Osteocyte (in vitro differentiated cells): ENCODE measurements at places on chromosomes 16 and 17. TPM values are rescaled to one million over a fixed set of nuclear protein-coding genes. Genes with fewer than 3 reads are reported as not detected.

UNC13D gene
- total RNA-seq, result 3.3 and 3.6 TPM in 2 replicates

SLC16A13 gene
- 4.4 and 7.9 TPM in 2 replicates for total RNA-seq

- no peak for DNase-seq
Observed at GRCh38 chr16:21722771-21723455, 59.1 kb downstream of the OTOA start.

GRCh38 chr16:2840914-2841313 is 10.8 kb downstream of the ZG16B start:
- no peak for DNase-seq

TRIM25 gene
- total RNA-seq, result 28.1 and 35.1 TPM in 2 replicates

CBLN1 gene
- not detected in 2 replicates for total RNA-seq

DNA sequence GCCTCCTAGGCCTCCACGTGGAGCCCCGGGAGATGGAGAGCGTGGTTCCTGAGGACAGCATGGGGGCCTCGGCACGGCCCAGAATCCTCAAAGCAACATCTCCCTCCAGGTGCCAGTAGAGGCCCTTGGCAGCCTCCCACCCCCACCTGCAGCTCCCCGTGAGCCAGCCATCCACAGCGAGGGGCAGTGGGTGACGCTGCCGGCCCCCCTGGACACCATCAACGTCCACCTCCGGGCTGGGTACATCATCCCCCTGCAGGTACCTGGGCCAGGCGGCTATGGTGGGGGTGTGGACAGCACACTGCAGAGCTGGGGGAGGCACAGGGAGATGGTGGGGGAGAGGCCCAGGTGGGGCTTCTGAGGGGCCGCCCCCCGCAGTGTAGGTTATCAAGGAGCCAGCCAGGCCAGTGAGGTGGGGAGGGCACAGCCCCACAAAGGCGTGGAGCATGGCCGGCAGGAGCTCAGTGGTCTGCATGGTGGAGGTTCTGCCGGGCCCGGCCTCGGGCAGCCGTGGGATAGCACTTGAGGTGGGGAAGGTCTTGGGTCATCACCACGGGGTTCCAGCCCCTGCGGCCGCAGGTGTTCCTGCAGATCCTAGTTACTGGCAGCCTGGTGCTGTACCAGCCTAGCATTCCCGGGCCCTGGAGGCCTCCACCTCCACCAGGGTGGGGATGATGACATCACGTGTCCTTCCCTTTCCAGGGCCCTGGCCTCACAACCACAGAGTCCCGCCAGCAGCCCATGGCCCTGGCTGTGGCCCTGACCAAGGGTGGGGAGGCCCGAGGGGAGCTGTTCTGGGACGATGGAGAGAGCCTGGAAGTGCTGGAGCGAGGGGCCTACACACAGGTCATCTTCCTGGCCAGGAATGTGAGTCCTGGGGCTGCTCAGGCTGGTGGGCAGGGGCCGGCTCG is 16.4 kb downstream of the GAA start:
- no peak for DNase-seq

GRCh38 chr17:77288115-77288619 is 147.4 kb downstream of the SEC14L1 start:
- DNase-seq, result no peak

GRCh38 chr16:81651758-81652718 is 127.1 kb upstream of the PLCG2 start:
- no peak for DNase-seq
